ENCODE measurements at places on chromosomes 7 and 10.
A peak's percentile ranks its signal among the peaks of the same experiment; 100 is the strongest.

DNA sequence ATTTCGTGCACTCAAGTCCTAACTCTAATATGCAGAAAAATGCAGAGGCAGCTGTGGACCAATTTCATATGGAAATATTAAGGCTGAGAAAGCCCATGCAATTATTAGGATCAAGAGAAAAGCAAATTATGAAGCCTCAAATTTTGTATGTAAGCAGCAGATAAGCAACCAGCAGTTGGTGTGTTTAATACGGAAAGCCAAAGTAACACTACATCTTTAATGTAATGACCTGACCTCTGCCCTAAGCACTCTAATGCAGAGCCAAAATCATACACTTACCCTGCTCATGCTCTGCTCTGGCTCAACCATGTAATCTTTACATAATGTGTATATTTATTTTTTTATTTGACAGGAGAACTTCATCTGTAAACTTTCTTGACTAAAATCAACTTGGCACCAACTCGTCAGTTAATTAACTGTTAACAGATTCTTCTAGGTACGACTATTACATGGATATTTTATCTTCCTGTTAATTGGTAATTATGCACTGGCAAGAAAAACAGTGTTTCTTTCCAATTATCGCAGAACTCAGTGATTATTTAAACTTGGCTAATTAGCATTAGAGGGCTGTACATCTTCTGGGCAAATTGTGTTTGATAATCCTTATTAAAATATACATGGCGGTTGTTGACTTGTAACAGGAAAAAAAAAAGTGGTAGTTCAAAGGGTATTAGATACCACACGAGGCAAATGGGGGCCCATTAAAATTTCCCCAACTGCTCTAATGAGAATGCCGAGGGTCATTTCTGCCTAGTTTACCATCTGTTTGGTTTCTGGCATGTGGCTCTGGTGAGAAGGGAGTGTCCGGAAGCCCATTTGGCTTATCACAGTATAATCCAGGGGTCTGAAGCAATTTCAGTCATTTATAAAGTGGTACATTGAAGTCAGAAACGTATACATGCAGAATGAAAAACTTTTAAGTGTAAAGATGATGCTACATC, 94.5 kb downstream of the RELN start:
- no peak for DNase-seq

GRCh38 chr10:32971536-32972091, 13.6 kb upstream of the ITGB1 start:
- DNase-seq, result no peak

DNA sequence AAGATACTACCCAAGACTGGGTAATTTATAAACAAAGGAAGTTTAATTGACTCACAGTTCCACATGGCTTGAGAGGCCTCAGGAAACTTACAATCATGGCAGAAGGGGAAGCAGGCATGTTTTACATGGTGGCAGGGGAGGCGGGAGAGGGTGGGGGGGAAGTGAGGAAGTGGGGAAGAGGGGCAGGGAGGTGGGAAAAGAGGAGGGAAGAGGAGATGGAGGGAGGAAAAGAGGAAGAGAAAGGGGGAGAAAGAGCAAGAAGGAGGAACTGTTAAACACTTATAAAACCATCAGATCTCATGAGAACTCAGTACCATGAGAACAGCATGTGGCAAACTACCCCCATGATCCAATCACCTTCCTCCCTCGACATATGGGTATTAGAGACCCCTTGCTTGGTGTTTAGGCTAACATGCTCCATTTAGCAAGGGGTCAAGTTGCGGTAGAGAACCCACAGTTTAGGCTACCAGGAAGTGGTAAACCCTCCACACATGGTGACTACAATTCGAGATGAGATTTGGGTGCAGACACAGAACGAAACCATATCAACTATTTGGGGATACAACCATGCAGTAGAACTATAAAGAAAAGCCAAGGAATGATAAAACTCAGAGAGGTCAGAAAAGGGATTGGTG, 3.5 kb upstream of the LMBR1 start:
- no peak for DNase-seq

- peak; percentile 66 for DNase-seq
Observed at GRCh38 chr10:101018600-101019439, 12.1 kb downstream of the PDZD7 start.

DNA sequence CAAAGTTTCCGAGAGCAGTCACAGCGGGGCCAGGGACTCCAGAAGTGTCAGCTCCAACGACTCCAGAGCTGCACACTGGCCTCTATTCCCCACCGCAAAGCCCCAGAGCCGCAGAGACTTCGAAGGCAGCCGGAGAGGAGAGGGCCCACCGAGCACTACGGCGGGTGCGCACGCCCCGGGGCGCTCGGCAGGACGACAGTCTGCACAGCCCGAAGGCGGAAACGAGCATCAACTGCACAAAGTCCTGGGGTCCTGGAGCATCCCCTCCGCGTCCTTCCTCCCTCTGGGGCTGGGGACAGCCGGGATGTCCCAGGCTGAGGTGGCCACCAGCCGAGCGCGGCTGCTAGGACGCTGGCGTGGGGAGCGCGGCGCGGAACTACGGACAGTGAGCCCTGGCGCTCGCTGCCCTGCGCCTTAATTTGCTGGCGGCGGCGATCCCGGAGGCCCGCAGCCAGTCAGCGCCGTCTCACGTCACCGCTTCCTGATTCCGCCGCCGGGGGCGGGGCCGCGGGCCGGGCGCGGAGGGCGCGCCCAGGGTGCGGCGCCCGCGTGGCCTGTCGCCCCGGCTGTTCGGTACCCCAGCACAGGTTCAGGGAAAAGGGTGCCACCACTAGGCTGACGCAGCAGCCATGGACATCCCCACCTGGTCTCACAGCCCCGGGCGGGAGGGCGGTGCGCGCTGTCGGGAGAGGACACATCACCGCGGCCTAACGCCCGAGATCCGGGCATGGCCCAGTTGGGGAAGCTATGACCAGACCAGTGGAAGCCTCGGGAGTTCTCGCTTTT, at the start of gene TBX20:
Gene TBX20, minus strand, starts transcription at position 391 of the 786 bp plus-strand sequence. CDS start 480 bp downstream, outside the sequence.
- no peak for DNase-seq

DNA sequence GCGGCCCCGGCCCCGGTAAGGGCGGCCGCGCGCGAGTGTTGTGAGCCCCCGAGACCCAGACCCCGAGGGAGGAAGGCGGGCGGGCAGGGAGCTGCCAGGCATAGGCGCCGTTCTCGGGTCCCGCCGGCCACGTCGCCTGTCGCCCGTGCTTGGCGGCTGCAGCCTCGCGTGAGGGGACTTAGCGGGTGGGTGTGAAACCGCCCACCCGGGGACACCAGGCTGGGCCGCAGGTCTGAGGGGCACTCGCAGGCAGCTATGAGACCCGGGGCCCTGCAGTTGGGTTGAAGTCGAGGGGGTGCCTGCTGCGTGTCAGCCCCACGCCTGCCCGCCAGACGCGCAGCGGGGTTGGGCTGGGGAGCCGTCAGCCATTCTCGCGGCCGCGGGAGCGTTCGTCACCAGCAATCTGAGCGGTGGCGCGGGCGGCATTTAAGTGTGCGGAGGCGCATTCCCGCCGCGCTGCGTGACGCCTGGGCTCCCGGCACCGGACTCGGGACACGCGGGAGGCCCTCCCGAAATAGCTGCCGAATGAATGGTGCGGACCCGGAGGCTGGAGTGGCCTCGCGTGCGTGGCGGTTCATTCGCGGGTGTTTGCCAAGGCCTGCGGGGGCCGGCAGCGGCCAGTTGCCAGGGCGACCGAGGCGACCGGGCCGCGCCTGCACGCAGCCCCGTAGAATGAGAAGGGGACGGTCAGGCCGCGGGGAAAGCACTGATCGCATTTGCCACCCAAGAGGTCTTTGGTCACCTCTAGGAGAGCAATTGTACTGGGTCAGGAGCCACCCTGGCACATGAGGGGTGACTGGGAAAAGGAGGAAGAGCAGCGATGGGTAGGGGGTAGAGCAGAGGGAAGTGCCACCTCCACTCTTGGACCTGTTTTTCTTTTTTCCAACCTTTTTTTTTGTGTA, 750 bp downstream of the ZNF398 start:
- DNase-seq, result peak; percentile 55

DNA sequence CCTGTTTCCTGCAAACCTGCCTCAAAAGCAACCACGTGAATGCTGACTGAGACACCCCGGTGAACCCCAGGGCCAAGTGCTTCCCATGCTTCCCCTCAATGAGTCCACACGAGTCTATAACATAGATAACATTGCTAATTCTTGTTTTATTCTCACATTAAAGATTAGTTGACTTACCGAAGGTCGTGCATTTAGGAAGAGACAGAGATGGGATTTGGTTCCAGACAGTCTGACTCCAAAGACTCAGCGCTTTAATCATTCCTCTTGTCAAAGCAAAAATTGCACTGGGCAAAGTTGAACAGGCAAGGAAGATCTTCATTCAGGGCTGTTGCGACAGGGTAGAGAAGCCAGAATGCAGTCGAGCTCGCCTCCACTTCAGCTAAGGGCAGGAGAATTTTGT, 435.6 kb upstream of the C7orf33 start:
- DNase-seq, result no peak

DNA sequence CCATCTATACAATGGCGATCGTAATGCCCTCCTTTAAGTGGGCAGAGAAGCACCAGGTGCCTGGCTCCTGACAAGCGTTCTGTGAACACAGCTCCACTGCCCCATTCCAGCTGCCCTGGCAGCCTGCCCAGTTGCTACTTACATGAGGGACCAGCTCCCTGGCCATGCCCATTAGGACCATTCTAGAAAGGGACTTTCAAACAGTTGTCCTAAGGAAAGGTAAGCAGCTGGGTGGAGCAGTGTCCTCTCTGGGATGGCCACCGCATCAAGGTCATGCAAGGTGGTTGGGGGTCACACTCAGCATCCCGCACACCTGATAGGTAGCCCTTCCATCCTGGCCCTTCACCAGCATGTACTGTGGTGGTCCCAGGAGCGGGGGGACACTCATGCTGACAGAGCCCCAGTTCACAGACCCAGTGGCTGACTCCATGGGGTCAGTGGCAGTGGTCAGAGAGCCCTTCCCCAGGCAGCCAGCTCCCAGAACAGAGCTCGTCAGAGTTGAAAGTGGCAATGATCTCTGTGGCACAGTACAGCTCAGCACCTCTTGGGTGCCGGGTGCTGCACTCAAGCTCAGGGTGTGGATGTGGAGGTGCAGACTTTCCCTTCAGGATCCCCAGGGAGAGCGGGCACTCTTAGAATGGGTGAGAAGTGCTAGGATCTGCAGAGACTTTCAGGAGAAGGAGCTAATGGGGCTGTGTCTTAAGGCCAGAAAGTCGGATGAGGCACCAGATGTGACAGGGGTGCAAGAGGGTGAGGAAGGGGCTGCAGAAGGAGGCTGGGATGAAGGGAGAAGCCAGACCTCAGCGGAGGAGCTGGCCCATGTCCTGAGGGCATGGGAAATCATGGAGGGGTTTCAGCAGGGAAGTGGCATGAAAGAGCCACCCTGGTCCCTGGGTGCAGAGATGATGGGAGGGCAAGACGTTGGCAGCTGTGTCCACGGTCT, 10.9 kb downstream of the MMRN2 start:
- no peak for DNase-seq
